ENCODE measurements at places on chromosomes 2 and 18. TPM values are rescaled to one million over a fixed set of nuclear protein-coding genes. Genes with fewer than 3 reads are reported as not detected.

Gene PDE11A
- polyA plus RNA-seq = 7.6 TPM

Gene TDRD15
- 0.06 TPM for polyA plus RNA-seq

Gene MAPK4
- 9.2 TPM for polyA plus RNA-seq

Gene UCN
- 0.59 TPM for polyA plus RNA-seq

Gene C2orf78
- polyA plus RNA-seq = not detected

Gene IL1R2
- polyA plus RNA-seq = 0.26 TPM

Gene TWIST2
- polyA plus RNA-seq = 4.0 TPM

Gene HSPD1
- 650 TPM for polyA plus RNA-seq

Gene ALPP
- polyA plus RNA-seq = 0.06 TPM

Gene CPLX4
- 0.11 TPM for polyA plus RNA-seq

Gene HJURP
- polyA plus RNA-seq = 22.6 TPM

Gene CIAO1
- polyA plus RNA-seq = 64.0 TPM

Gene ERFE
- polyA plus RNA-seq = 4.3 TPM

Gene EIF2B4
- 50.9 TPM for polyA plus RNA-seq

Gene SH3RF3
- polyA plus RNA-seq = 4.5 TPM

Gene CYRIA
- 3.2 TPM for polyA plus RNA-seq

Gene DSG4
- polyA plus RNA-seq = 0.03 TPM

Gene CIDEA
- not detected for polyA plus RNA-seq

Gene DQX1
- polyA plus RNA-seq = 0.18 TPM

Gene TCF7L1
- polyA plus RNA-seq = 44.7 TPM

Gene RAB6C
- 0.64 TPM for polyA plus RNA-seq

Gene IL18RAP
- 0.29 TPM for polyA plus RNA-seq

Gene CCDC85A
- 1.9 TPM for polyA plus RNA-seq

Gene FOXD4L1
- polyA plus RNA-seq = 0.19 TPM

Gene SERPINB3
- polyA plus RNA-seq = not detected

Gene MROH2A
- polyA plus RNA-seq = 0.16 TPM

Gene SMYD5
- polyA plus RNA-seq = 32.7 TPM

Gene ZBTB7C
- 12.6 TPM for polyA plus RNA-seq

Gene HNRNPA3
- polyA plus RNA-seq = 759 TPM

Gene OLA1
- polyA plus RNA-seq = 166 TPM

Gene PAX8
- 241 TPM for polyA plus RNA-seq

Gene DOK6
- 20.2 TPM for polyA plus RNA-seq

Gene FARSB
- polyA plus RNA-seq = 28.9 TPM

Gene GULP1
- 70.4 TPM for polyA plus RNA-seq

Gene IL36B
- polyA plus RNA-seq = not detected
